ENCODE measurements at places on chromosomes 5 and 9.

- DNase-seq: no peak
Measured at GRCh38 chr9:126695186-126695585, 81.5 kb downstream of the LMX1B start.

DNA sequence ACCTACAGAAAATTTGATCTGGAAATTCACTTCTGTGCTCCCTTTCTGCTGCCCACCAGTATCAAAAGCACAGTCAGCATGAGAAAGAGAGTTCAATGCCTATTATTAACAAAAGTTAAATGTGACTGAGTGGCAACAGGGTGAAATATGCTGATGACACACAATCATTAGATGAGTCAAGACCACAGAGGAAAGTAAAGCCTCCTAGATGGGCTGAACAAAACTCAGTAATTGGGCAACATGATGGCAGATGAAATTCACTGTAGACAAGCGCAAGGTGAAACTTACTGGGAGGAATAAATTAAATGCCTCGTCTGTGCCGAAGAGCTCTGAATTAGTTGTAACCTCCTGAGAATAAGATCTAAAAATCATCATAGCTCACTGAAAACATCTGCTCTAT is 752.8 kb downstream of the IRX1 start:
- DNase-seq: no peak

GRCh38 chr5:152477536-152477935 is 72.5 kb upstream of the NMUR2 start:
- DNase-seq: no peak

DNA sequence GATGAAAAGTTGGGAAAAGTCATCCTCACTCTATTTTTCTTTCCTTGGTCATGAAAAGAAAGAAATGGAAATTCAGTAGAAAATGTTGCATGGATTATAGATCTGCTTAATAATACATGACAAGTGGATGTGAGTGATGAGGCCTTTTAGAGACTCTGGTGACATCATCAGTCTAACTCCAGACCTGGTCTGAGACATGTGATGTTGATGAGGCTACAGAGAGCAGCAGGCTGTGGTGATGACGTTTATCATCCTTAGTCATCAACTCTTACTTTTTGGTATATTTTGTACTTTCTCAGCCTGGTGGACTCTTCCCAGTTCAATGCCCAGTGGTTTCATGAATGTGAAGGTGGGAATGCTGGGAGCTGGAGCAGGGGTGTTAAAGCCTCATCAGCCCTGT is 116.4 kb downstream of the TTLL11 start:
- no peak for DNase-seq

DNA sequence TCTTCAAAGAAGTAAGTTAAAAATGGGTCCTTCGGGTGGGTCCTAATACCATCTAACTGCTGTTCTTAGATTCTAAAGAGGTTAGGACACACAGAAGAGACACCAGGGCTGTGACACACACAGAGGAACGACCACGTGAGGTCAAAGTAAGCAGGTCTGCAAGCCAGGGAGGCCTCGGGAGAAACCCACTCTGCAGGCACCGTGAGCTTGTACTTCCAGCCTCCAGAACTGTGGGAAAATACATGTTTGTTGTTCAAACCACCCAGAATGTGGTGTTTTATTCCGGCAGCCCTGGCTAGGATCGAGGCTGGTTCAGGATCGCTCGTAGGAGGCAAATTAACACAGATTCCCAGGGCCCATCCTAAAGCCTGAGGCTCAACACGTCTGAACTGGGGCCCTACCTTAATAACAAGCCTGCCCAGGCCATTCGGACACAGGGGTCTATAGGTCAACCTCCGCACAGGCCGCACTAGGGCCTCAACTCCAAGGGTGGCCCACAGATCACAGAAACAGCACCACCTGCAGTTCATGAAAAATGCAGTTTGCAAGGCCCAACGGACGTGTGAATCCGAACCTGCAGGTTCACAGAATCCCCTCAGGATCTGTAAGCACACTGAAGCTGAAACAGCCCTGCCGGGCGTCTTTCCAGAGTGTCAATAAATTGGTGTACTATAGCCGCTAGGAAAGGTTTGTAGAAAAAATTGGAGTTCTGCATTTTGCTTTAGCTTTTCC is 7.1 kb downstream of the MED10 start:
- DNase-seq: no peak

All from NCI-H524 (cell line).